Esophagus squamous epithelium (tissue), 5 donors: ENCODE measurements at places on chromosomes 13 and 19.

DNA sequence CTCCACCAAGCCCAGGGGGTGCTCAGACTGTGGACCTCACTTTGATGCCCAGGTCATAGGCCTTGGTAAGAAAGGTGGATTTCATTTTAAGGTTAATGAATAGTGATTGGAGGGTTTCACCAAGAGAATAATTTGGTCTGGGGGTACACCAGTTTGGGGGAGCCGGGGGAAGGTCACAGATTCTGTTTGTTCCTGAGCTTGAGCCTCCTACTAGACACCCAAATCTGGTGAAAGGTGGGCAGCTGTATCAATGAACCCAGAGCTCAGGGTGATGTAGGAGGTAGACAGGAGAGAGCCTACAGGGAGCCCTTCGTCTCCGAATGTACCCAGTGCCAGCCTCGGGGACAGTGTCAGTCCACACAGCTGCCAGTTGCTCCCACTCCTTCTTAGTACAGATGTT, 63.7 kb upstream of the ATP12A start:
- no peak for DNase-seq

DNA sequence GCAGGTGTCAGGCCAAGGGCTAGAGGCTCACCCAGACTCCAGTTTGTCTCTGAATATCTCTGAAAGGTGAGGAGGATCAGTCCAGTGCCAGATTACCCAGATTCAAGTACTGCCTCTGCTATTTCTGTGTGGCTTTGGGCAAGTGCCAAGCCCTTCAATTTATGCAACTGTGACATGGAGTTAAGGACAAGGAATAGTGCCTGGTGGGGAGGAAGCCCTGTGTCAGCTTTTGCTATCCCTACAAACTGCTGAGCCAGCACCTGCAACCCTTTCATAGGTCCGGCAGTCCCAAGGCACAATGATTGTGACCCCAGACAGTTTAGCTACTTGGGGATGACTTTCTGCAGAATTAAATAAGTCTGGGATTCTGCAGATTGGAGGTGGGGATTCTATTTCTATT, 123.0 kb downstream of the KL start:
- no peak for DNase-seq

GRCh38 chr13:46521486-46521885, 31.5 kb upstream of the LRCH1 start:
- no peak for DNase-seq

DNA sequence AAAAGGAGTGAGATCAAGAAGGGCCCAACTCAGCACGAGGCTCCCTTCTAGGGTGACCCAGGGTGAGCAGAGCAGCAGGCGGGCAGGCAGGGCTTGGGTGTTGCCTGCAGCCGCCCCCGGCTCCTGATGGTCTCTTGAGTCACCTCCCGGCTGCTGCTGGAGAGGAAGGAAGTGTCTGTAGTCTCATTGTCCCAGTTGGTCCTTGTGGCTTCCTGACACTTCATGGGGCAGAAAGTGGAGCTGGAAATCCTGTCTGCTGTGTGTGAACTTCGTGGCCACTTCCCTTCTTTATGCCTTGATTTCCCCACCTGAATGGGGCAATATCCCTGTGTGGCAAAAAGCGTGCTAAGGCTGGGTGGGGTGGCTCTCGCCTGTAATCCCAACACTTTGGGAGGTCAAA, 2.5 kb downstream of the MAP1S start:
- DNase-seq = no peak

GRCh38 chr19:36030264-36031148, 2.2 kb downstream of the CLIP3 start:
- DNase-seq = no peak

DNA sequence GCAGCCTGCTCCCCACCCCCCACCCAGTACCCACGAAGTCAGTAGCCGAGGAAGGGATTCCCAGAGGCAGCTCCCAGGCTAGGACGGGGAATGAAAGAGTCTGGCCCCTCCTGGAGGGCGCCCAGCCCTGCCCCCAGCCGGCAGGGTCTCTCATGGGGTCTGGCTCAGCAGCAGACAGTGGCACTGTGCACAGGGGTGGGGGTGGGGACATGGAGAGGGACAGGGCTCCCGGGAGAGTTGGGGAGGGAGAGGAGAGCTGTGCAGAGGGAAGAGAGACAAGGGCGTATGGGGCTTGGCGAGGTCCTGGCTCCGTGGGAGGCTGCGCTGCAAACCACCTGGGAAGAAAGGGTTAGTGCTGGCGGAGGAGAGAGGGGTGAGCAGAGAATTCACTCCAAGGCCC, 27.7 kb upstream of the ASF1B start:
- DNase-seq = no peak

DNA sequence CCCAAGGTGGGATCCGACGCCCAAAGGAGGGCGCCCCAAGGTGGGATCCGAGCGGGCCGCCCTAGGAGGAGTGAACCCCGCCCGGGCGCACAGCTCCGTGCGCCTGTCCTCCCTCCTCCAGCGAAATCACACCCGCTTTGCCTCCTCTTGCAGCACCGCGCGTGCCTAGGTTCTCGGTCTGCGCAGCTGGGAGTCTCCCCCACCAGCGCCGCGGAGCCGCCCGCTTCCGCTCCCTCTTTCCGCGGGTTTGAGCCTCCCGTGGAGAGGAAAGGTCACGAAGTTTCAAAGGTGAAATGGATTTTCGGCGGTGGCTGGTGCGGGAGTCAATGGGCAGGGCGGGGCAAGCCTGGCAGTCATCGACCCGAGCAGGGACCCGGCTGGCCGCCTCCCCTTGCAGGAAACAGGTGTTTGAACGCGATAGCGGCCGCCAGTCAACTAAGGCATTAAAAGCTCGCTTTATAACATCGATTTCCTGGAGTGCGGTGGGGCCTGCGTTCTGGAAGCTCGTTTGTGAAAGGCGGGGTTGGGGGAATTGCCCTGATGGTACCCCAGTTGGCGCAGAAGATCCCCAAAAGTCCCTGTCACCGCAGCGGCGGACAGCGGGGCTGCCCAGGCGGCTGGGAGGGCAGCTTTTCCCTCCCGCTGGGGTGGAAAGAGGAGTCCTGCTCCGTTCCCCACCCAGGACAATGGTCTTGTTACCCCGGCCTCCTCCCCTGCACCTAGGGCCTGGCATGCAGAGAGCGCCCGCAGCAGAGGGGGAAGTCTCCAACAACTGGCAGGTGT, 9.0 kb upstream of the SOX1 start:
- no peak for DNase-seq

- DNase-seq = no peak
Observed at GRCh38 chr13:51737609-51738008, 66.4 kb downstream of the DHRS12 start.

- no peak for DNase-seq
Observed at GRCh38 chr13:109974354-109974753, 188.0 kb upstream of the IRS2 start.

DNA sequence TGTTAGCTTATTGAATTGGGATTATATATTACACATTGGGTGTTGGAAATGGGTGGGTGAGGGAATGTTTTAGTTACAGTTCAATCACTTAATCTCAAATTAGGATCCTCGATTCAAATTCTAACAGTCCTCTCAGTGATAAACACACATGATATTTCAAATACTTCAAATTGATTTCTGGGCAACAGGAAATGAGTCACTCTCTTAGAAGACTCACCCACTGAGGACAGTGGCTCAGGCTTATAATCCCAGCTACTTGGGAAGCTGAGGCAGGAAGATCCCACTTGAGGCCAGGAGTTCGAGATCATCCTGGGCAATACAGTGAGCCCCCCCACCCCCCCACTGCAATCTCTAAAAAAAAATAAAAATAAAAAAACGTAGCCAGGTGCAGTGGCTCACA, 435.3 kb downstream of the KLF12 start:
- no peak for DNase-seq

DNA sequence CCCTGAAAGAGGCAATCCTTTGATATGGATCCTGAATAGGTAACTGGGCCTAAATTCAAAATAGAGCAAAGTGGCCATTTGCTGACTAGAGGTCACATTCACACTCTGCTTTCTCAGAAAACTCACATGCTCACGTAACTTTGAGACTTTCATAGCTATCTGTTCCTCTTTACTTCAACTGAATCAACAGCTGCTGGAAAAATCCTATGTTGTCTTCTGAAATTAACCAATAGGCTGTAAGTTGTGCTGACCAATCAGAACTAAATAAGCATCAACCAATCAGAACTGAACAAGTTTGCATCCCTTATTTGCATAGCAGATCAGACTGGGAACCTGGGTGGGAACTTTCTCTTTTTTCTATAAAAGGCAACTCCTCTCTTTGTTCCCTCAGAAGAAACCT, 24.0 kb upstream of the TBC1D4 start:
- no peak for DNase-seq

DNA sequence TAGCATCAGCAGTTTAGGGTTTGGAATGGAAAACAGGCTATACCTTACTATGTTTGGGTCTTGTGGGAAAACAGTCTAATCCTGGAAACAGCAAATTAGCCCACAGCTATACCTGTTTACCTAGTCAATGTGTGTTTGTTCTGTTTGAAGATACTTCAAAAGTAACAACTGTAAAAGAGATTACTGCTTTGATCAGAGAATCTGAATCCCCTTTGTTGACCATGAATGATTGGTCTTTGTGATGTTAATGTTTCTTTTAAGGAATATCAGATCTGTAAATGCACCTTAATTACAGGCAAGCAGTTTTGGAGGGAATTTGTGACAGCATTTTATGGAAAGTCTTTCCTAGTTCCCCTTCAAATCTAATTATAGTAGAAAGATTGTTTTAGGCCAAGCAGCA, 20.7 kb upstream of the KLF5 start:
- no peak for DNase-seq

DNA sequence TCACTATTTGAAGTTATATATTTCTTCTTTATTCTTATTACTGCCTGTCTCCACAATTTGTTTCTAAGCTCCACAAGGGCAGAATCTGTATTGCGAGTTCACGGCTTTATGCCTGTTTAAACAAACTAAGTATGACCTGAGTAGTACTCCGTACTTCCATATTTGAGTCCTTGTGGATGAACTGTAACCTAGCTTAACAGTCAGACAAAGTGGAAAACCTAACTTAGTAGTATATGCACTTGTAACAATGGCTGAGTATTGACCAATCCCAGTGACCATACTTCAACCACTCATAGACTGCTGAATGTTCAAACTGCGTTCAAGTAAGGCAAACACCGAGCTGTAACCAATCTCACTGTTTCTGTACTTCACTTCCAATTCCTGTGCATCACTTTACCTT, 292.7 kb downstream of the PCDH9 start:
- DNase-seq = no peak

DNA sequence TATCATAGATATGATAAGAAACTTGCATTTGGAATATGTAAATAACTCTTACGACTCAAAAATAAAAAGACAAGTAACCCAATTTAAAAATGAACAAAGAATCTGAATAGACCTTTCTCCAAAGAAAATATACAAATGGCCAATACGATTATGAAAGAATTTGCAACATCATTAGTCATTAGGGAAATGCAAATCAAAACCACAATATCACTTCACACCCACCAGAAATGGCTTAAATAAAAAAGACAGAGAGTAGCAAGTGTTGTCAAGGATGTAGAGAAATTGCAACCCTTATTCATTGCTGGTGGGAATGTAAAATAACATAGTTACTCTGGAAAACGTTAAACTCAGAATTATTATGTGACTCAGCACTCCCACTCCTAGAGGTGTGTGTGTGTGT, 226.6 kb upstream of the MAB21L1 start:
- DNase-seq = no peak

- DNase-seq = no peak
Observed at GRCh38 chr13:91157273-91158016, 190.0 kb upstream of the MIR17HG start.

GRCh38 chr13:59425211-59425741, 738.5 kb downstream of the DIAPH3 start:
- DNase-seq = no peak

- DNase-seq = no peak
Observed at GRCh38 chr19:13207237-13207845, 57.1 kb downstream of the IER2 start.

DNA sequence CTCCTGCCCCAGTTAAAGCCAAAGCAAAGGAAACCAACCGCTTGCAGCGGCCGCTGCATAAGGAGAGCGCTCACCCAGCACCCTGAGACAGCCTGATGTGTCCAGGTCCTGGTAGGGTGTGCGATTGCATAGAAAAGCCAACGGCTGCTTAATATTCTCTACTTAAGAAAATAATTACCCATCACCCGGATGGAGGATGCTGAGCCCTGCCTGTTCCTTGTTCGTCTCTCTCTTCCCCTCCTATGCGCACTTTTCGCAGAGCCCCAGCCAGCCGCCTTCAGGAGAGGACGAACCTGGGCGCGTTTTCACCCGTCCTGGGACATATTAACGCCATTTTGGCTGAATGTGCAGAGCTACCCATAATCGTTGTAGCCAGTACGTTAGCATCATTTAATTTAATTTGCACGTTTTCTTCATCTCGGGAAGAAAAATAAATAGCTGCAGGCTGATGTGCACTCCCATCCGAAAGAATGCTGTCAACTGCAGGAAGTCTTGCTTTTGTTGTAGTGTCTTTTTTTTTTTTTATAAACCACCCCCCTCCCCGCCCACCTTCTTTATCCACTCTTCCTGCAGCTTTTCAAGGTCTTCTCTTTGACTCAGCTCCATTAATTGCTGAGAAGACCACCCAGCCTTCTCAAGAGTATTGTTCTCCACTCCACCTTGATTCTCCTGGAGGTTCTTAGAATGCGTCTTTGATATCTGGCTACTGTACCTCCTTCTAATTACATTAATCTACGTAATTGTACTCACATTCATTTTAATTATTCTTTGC, 214.5 kb downstream of the TEX29 start:
- no peak for DNase-seq
